ENCODE measurements at places on chromosomes 5 and 9.

DNA sequence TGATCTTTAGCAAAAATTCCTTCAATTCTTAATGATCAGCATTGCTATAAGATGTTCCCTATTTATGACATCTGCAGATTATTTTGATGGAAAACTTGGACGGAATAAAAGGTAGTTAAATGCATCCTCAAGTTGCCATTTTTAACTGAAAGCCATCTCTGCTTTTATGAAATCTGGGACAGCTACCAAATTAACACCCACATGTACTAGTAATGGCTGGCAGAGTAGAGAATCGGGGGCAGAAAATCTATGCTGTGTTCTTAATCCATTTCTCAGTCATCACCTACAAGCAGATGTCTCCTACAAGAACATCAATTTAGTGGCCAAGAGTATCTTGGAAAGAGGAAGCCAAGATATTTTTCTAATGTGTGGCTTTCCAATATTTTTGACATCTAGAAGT is 22.1 kb upstream of the C9orf57 start:
- no peak for DNase-seq

DNA sequence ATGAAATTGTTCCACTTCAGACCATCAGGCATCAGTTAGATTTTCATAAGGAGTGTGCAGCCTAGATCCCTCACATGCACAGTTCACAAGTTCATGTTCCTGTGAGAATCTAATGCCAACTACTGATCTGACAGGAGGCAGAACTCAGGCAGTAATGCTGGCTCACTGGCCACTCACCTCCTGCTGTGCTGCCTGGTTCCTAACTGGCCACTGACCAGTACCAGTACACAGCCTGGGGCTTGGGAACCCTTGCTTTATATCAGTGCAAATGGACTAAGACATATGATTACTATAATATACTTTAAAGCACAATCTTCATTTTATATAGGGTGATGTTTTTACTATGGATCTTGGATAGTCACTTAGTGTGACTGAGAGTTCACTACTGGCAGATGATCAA is 259.2 kb downstream of the SLCO4C1 start:
- DNase-seq = no peak

- DNase-seq = no peak
These were observed 87.7 kb downstream of the AUH start for GRCh38 chr9:91273853-91274552.

DNA sequence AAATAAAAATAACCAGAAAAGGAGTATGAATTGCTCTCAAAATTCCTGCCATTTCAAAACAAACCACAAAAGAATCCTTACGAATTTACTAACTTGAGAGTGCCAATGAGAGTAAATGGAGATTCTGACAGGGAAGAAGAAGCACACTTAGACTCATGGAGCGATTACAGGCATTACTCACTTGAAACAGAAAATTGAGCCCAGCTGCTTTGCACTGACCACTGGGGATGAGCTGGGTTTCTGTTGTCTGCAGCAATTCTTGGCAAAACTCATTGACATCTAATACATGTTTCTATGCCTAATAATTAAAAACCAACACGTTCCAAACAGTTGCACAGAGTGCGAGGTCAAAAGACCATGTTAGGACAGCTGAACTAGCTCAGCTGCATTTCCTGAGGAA is 731.6 kb downstream of the DNAH5 start:
- DNase-seq = no peak

- no peak for DNase-seq
These were observed 155.2 kb downstream of the ADAMTSL1 start for GRCh38 chr9:18629136-18629535.

Measured in thoracic aorta (tissue), 2 donors.